ENCODE measurements at places on chromosomes 12 and 14. TPM values are rescaled to one million over a fixed set of nuclear protein-coding genes. Genes with fewer than 3 reads are reported as not detected.

GRCh38 chr14:68978172-68978911 lies 760 bp downstream of the ACTN1 start:
- H3K27ac ChIP-seq: peak overlapping the region; percentile 99
- peak; percentile 88 for DNase-seq
- no peaks in the 10 kb centered on the region for H3K27me3 ChIP-seq
- no peaks in the 10 kb centered on the region for H3K36me3 ChIP-seq
- H3K4me3 ChIP-seq: peak overlapping the region; percentile 76
- H3K4me1 ChIP-seq: peaks cover 2% of the 10 kb centered on the region

GRCh38 chr12:29732191-29732590 lies 51.6 kb downstream of the TMTC1 start:
- H3K4me1 ChIP-seq: peaks cover 2% of the 10 kb centered on the region
- no peak for DNase-seq
- H3K36me3 ChIP-seq: no peaks in the 10 kb centered on the region

DNA sequence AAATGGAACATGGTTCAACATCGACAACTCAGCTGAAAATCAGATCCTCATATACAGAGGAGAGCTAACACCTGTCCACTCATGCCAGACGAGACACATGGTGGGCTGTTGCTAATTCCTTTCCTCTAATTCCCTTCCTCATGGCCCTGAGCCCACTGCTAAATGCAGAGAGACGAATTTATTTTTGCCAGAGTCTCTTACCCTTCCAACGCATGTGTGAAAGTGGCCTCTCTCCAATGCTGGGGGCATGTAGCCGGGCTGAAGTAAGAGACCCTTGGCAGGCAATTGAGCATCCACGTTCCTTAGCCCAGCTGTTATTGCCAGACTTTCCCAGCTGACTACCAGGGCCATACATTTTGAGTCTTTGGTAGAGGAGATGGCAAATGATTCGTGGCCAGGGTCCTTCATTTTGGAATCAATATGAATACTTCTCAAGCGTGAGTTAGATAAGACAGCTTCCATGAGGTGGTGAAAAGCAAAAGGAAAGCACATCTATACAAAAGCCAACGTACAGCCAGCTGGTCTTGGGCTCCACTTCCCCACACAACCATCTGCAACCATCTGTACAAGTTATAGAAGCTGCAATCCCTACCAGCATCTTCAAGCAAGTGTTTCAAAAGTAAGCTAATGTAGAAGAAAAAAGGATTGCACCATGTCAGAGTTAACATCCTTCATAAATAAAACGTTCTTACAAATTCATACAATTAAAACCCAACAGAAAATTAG lies 28.6 kb downstream of the CORO1C start:
- H3K36me3 ChIP-seq: peaks cover 1% of the 10 kb centered on the region
- DNase-seq: no peak
- no peak overlapping the region for H3K4me3 ChIP-seq
- no peaks in the 10 kb centered on the region for H3K27me3 ChIP-seq

DNA sequence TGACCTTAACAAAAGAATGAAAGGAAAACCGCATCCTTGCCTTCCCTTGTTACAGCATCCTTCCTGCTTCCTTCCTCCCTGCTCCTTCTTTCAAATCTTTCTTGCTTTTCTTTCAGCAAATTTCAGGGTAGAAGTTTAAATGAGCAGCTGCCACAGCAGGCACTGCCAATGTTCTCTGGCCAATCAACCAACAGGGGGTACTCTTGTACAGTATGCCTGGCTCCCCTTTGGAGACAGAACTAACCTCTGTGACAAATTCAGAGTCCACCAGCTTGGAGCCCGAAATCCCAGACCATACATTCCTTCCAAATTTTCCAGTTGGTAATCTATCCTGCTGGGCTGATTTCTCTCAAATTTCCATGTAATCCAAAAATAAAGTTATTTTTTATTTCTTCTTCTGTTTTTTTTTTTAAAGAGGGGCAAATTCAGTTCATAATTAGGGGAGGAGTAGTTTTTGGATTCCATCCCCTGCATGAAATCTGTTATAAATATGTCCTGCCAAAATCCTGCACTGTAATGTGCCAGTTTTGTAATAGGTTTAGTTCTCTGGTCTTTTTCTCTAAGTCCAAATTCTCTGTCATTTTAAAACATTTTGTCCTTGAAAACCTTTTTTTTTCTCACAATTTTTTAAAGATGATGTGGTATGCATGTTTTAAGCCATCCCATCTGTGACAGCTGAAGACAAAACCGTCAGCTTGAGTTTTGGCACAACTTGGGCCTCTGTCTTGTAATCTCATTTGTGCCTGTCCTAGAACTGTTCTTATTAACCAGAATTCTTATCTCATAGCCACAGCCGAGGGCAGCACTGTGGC lies 610.0 kb upstream of the LMO3 start:
- no peaks in the 10 kb centered on the region for H3K36me3 ChIP-seq
- no peak for DNase-seq
- no peaks in the 10 kb centered on the region for H3K27me3 ChIP-seq
- no peak overlapping the region for H3K4me3 ChIP-seq
- no peak overlapping the region for H3K27ac ChIP-seq
- peaks cover 2% of the 10 kb centered on the region for H3K4me1 ChIP-seq

DNA sequence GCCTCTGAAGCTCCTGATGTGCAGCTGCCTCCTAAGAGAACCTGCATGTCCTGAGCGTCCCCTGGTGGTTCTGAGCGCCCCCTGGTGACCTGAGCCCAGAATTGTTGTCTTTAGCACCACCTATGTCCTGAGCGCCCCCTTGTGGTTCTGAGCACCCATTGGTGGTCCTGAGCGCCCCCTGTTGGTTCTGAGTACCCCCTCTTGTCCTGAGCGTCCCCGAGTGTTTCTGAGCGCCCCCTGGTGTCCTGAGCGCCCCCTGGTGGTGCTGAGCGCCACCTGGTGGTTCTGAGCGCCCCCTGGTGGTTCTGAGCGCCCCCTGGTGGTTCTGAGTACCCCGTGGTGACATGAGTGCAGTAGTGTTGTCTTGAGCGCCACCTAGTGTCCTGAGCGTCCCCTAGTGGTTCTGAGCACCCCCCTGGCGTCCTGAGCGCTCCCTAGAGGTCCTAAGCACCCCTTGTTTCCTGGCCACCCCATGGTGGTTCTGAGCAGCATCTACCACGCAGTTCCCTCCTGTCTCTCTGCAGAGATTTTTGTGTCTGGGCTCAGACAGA lies 782.5 kb downstream of the TMEM121 start:
- H3K36me3 ChIP-seq: no peaks in the 10 kb centered on the region
- no peaks in the 10 kb centered on the region for H3K4me1 ChIP-seq
- no peak overlapping the region for H3K4me3 ChIP-seq
- H3K27ac ChIP-seq: no peak overlapping the region
- DNase-seq: no peak

- no peaks in the 10 kb centered on the region for H3K36me3 ChIP-seq
- H3K4me1 ChIP-seq: peaks cover 2% of the 10 kb centered on the region
- no peaks in the 10 kb centered on the region for H3K27me3 ChIP-seq
These were observed 637.8 kb downstream of the DIO2 start for GRCh38 chr14:79573486-79573885.

The NRIP2 gene
- total RNA-seq: 8.1 TPM

The BEST3 gene
- total RNA-seq: not detected

The HSPA2 gene
- total RNA-seq: 41.4 TPM

The PRICKLE1 gene
- 19.3 TPM for total RNA-seq

Data from aorta (tissue), 5 donors.